ENCODE measurements at places on chromosomes 1 and 21.

DNA sequence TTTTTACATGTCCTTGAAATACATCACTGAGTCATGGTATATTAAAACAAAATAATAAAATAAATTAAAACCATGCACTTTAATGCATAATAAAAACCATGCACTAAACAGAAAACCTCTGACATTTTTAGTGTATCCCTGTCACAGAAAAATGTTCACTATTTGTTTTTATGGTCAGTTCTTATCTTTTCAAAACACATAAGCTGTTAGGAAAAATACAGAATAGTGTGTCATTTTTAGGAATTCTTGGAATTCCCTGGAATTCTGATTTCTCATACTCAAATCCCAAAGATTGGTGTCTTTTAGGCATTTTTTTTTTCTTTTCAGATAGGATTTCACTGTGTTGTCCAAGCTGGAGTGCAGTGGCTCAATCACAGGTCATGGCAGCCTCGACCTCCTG lies 25.1 kb upstream of the TINAGL1 start:
- DNase-seq, result no peak

DNA sequence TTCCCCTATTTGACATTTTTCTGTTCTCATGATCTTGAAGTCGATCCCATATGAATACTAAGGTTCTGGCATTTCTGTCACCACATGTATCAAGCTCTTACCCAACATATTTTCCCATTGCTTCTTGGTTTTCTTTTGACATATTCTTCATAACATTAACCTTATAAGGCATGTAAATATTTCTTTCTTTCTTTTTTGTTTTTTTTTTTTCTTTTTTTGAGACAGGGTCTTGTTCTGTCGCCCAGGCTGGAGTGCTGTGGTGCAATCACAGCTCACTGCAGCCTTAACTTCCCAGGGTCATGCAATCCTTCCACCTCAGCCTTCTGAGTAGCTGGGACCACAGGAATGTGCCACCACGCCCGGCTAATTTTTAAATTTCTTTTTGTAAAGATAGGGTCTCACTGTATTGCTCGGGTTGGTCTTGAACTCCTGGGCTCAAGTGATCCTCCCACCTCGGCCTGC lies 33.1 kb upstream of the ERRFI1 start:
- no peak for DNase-seq

DNA sequence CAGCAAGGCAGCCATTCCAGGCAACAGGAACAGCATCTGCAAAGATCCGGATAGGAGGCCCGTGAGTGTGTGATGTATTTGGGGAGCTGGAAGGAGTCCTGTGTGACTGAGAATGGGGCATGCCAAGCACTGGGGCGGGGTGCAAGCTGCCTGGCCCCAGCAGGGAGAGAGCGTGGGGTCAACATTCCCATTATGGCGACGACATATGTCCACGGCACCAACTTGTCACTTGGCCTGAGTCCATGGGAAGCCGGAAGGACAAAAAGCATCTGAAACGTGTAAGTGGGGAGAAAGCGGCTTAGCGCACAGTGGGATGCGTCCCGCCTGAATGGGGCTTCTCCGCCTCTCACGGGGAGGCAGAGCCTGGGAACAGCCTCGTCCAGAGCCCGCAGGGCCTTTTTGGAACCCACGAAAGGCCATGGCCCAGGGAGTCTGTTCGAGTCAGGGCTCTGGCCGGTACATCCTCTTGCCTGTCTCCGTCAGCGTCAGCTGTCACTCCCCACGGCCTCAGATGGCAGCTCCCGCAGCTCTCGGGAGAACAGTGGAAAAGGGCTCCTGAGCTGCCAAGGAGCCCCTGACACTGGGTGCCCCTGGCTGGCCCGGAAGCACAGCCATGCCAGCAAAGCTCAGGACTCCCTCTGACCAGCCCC lies 12.4 kb downstream of the EPHB2 start:
- DNase-seq, result no peak

DNA sequence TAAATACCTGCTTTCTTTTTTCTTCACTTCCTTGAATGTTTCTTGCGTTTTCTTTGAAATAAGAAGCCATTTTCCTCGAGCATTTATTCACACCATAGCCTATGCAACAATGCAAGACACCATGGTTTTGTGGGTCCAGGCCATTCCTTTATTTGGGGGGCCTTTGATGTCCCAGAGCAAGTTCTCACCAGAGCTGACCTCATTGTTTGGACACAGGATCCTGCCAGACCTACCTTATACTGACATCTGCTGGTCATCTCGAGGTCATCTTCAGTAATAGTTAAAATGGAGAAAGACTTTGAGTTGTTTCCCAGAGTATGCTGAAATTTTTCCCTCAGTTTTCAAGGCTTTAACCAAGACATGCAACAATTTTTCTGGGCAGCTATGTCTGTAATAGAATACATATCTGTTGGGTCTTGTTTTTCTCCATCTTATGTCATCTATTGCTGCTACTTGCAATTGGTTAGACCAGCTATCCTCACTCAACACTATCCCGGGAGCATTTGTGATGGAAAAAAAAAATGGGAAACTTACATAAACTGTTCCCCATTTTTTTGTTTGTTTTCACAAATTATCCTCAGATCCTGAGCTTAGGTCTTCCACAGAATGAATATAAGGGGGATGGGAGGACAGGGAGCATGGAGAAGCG lies 34.0 kb upstream of the BACE2 start:
- peak; percentile 36 for DNase-seq

DNA sequence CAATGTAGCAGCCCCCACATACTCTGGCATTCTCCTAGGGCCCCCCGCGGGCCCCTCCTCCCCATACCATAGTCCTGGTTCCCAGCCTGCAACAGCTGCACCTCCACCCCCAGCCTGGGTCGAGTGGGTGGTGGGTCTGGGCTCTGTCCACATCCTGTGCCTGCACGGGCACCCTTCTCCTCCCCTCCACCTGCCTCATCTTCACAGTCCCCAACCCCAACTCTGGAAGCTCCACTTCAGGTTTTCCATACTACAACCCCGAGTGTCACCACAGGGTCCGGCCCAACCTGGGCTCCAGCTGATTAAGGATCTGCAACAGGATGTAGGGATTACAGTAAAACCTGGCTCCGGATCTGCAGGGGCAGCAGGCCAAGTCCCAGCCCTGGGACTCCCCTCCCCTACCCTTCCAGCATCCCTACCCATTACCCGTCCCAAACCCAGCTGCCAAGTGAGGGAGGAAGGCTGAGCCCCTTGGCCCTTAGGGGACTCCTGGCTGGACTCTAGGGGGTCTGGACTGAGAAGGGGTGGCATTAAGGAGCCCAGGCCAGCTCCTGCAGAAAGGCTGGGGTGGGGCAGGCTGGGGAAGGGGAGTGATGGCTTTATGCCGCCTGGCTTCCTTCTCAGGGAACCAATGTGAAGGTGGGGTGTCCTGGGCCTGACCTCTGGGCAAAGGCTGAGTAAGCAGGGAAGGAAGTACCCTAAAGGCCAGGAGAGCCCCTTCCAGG lies 116.8 kb downstream of the CASZ1 start:
- peak; percentile 58 for DNase-seq

GRCh38 chr1:3992103-3992556 lies 92.1 kb upstream of the C1orf174 start:
- DNase-seq, result peak; percentile 12

DNA sequence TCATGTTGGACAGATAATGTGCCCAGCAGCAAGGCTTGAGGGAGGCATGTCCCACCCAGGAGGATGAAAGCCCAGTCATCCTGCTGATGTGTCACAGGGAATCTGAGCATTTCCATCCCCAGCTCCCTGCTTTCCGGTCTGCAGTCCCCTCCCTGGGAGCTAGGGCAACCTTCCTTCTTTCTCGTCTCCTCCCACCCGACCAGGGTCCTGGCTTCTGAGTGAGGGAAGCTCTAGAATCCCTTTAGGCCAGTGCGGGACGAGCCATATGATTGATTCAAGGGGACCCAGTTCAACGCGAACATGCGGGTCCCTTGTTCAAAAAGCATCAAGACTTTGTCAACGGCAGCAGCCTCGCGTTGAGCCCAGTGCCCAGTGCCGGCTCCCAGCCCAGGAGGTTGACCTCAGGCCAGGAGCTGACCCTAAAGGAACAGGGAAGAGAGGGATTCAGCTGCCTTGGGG lies 96.7 kb upstream of the TMPRSS2 start:
- DNase-seq, result no peak

Data from NB4 (cell line).